ENCODE measurements at places on chromosomes 1 and 21.

- DNase-seq, result peak; percentile 45
Observed at GRCh38 chr1:156704930-156705320, 458 bp downstream of the CRABP2 start.

GRCh38 chr1:159229260-159229885 is 24.7 kb downstream of the ACKR1 start:
- DNase-seq, result no peak

DNA sequence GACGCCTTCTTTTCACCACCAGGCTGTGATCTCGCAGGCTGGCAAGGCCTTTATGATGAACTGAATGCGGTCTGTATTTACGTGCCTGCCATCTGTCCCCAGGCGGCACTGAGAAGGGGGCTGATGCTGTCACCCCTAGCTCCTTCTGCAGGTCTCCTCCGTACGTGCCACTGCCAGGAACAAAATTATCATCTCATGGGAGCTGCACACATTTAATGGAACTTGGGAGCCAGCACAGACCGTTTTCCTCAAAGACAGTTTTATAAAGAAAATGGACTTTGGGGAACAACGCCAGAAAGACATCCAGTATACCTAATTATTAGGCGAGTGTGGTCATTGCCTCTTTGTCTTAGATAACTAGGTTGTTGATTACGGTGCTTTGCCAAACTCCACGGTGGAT is 434.5 kb downstream of the KIF26B start:
- no peak for DNase-seq

DNA sequence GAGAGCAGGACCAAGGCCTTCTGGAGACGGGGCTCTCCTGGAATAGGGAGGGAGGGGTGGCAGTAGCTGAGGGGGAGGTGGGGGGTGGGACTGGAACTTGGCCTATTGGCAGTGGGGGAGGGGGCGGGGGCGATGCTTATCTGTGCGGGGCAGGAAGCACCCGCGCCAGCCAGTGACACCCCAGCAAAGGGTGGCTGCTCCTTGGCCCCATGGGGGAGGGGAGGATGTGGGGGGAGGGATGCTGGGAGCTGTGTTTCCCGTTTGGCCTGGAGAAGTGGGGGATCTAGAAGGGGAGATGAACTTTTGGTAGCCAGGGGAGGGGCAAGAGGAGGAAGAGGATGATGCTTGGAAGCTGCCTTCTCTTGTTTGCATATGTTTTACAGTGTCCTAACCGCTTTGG is 11.0 kb downstream of the ZBTB7B start:
- no peak for DNase-seq

- DNase-seq, result no peak
Observed at GRCh38 chr1:219712506-219712905, 99.6 kb upstream of the ZC3H11B start.

GRCh38 chr1:226972931-226973330 is 32.8 kb downstream of the COQ8A start:
- no peak for DNase-seq

GRCh38 chr1:225914947-225915346 is 9.1 kb downstream of the PYCR2 start:
- no peak for DNase-seq

DNA sequence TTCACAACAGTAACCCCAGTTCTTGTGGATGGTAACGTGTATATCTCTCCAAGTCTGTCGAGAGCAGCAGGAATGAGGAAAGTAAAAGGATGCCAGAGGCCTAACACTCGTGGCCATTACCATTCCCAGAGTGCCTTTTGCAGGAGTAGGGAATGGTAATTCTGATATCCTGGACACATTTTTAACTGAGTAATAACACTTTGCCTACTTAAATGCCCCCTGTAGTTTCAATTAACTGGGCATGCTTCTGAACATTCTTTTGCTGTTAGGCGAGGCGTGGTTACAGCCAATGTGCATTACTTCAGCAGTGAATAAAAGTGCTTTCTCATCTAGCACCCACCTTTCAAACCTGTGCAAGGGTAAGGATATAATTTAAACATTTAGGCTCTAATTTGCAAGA is 258.5 kb upstream of the ADGRL2 start:
- DNase-seq, result no peak

DNA sequence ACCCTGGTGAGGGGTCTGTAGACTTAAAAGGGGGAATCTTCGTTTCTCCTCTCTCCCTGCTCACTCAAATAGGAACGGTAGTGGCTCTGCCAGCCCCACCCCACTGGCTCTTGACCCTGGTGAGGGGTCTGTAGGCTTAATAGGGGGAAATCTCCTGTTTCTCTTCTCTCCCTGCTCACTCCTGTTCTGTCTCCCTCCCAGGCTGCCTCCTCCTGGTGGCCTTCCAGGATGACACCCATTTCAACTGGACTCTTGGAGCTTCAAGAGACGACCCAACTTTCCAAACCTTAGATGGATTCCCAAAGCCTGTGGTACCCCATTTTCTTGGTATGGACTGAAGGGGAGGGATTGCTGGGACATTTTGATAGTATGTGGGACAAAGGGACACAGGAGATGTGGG is 1.4 kb upstream of the EPHB2 start:
- no peak for DNase-seq

DNA sequence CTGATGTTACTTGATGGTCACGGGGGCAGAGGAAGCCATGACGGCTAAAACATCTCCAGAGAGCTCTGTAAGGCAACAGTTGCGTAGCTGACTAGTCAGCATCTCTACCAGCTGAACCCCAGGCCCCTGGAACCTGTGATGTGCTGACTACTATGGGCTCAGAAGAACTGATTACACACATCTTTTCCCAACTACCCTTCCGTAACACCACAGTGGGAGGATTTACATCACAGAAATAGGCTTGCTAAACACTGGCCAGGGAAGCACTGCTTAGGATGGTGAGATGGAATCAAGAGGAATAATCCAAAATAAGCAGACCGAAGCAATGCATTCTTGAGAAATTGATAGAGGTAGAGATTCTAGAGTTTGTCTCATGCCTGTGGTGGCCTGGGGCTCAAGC is 122.5 kb downstream of the SMYD2 start:
- DNase-seq, result no peak

DNA sequence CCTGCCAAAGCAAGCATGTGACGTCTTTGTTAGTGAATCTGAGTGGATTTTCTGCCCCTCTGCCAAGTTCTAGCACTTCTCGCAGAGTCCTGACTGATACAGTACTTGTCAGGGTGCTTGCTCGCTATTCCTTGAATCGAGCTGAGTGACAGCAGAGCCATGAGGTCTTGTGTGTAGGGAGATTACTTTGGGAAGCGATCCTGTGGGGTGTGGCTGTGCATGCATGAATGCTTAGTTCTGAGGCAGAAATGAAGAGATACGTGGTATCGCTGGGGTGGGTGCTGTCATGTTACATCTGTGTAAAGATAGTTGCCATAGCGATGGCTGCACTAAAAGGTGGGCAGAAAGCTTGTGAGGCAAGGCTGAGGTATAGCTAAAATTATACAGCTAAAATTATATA is 19.3 kb upstream of the DNAJC28 start:
- no peak for DNase-seq

- DNase-seq, result no peak
Observed at GRCh38 chr1:219277304-219278105, 103.8 kb downstream of the LYPLAL1 start.

DNA sequence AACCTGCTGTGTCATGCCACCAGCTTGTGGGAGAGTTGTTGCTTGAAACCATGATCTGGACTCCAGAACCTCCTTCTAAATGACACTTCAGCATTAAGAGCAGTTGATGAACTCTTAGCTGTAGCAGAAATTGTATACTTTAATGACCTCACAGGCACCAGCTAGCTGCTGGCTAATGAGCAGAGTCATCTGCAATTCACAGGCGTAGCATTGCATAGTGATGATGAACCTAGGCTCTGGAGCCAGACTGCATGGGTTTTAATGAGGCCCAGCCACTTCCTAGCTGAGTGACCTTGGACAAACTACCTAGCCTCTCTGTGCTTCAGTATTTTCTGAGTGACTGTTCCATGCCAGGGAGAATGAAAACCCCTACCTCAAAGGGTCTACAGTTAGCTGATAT is 407.1 kb downstream of the LMO4 start:
- no peak for DNase-seq

GRCh38 chr21:45791562-45792418 is 148.3 kb downstream of the PCBP3 start:
- no peak for DNase-seq

DNA sequence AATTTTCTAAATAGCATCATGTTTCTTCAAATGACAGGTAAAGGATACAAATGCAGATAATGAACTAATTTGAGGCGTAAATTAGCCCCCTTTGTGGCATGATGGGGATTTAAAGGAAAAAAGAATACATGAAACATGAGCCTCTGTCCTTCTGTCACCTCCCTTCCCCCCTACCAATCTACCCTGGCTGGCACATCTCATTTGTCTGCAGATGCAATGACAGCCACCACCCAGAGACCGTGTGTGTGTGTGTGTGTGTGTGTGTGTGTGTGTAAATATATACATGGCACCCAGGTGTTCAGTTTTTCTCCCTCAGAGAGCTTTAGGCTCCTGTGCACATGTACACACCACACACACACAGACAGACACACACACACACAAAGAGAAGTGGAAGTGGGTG is 451.1 kb downstream of the RWDD3 start:
- no peak for DNase-seq

- DNase-seq, result no peak
Observed at GRCh38 chr21:39638281-39638680, 25.5 kb downstream of the B3GALT5 start.

GRCh38 chr1:21244986-21245687 is 45.1 kb downstream of the ECE1 start:
- DNase-seq, result no peak

DNA sequence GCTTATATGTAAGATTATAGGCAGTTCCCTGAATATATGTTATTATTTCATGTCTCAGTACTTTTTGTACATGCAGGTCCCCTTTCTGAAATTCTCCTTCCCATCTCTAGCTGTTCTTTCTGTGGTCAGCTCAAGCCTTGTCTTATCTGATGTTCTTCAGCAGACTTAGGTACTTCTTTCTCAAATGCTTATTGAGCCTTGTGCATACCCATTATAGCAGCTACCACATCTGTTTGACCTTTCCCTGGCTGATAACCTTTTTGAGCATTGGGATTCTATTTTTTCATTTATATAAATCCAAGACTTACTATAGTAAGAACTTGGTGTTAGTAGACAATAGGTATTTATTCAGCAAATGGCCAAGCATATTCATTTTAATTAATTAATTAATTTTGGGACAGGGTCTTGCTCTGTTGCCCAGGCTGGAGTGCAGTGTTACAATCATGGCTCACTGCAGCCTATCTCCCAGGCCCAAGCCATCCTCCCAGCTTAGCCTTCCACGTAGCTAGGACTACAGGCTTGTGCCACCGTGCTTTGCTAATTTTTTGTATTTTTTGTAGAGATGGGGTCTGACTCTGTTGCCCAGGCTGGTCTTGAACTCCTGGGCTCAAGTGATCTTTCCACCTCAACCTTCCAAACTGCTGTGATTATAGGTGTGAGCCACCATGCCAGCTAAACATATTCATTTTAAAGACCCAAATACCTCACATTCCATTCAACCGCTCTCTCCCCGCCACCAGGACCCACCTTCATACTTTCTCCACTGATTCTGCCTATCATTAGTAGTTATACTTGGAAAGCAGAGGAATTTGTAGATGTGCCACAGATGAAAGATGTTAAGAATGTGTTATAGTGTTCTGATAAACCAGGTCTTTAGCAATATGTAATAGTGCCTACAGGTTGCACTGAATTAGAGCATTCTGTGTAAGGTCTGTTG is 16.7 kb downstream of the TIPRL start:
- DNase-seq, result no peak

DNA sequence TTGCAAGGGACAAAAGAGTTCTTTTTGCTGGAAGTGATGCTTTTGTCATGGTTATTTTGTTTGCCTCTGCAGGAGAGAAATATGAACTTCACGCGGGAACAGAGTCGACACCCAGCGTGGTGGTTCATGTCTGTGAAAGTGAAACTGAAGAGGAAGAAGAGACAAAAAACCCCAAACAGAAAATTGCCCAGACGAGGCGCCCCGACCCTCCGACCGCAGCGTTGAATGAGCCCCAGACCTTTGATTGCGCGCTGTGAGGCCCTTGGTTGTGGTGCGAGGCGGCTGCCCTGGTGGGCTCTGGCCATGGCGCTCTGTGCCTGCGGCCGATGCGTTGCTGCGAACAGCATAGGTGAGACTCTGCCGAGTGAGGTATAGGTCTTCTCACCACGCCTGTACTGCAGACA is 20.9 kb upstream of the NCMAP start:
- no peak for DNase-seq

DNA sequence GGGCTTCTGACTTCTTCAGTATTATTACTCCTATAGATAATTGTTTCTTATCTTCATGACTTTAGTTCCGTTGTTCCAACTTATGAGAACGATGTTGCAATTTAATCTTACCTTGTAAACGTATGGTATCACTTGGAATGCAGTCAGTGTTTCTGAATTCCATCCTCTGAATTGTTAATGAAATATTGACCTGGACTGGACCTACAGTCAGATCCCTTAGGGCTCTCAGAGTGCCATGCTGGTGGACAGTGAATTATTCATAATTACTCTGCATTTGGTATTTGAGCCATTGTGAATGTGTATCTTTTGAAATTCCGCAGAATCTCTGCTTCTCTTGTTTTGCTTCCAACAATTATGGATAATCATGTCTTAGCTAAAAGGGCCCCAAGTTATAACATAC is 72.3 kb downstream of the PRDM2 start:
- no peak for DNase-seq

DNA sequence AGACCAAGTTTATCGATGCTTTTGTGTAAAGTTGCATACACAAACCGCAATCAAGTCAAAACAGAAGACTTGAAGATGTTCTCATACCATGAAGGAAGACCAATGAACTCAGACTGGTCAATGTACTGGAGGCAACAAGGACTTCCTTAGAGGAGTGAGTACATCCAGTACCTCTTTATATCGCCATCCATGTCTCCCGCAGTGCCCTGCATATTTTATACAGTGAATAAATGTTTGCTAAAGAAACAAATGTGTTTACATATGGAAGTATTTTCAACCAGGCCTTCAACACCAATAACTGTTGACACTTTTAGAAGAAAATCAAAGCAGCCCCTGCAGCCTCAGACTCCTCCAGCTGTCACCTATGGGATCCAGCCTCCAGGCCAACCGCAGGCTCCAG is 125.6 kb downstream of the SMYD3 start:
- no peak for DNase-seq

DNA sequence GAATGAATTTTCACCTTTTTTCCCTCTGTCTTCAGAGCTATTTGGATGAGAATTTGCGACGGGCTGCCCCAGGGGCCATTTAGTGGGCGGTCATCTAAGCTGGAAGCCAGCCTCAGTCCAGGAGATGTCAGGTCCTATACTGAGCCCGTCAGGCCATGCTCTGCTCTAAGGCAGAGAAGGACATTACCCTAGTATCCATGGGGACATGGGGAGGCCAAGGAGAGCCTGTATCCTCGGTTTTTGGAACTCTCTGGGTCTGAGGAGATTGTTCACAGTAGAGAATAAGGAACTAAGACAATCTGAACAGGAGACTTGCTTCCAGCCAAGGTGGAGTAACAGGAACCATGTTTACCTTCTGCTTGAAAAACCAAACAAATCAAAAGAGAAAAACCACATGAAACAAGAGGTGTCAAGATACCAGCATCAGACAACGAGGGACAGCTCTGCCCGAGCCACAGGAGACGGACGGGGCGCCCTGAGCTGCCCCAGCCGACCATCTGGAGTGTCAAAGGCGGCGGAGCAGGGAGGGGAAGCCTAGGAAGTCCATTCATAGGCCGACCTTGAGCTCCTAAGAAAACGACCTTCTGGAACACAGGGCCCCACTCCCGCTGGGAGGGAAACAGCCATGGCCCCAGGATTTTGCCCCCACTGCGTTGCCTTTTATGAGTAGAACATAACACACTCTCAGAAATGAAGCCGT is 20.0 kb upstream of the ADARB1 start:
- DNase-seq, result no peak
